GM13977 (cell line): ENCODE measurements at places on chromosomes 2 and 18.

GRCh38 chr2:190947141-190947540 is 66.5 kb downstream of the GLS start:
- DNase-seq = no peak

DNA sequence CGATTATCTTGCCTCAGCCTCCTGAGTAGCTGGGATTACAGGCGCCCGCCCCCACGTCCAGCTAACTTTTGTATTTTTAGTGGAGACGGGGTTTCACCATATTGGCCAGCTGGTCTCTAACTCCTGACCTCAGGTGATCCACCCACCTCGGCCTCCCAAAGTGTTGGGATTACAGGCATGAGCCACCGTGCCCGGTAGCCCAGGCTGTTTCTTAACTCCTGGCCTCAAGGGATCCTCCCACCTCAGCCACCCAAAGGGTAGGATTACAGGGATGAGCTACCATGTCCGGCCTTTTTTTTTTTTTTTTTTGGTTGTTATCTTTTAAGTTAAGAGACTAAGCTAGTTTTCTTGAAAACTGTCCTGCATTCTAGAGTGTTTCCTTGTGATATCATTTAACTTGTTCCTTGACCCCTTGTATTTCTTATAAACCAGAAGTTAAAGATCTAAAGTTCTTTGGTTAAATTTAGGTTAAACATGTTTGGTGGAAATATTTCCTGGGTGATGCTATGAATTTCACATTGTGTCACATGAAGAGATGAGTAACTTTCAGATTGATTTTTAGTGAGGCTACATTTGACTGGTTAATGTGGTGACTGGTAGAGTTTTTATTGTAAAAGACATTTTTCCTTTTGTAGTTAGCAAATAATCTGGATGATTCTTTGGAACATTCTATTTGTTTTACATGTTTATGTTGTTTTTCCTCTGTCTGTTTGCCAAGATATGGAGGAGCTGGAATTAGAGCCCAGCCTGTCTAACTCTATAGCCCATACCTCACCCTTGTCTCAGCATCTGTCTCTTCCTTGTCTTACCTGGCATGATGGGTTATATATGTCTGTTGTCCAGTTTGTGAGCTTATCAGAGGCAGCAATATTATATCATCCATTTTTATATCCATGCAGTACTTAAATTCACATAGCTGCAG is 5.2 kb downstream of the NCAPH start:
- peak; percentile 40 for DNase-seq

DNA sequence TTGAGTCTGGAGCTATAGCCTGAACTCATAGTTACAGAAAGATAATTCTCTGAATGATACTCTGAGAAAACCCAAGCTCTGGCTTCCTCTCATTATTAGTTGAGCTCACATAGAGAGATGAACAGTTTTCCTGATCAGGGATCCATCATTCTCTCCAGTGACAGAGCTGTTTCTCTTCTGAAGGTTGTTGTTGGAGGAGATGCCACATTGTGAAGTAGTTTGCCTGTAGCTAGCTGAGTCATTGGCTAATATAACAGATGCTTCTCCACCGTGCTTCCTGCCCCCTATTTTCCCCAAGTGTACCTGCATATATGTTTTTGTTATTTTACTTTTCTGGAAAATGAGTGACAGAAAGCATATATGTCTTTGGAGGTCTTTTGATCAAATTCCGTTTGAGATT is 64.6 kb downstream of the OSBPL6 start:
- no peak for DNase-seq

DNA sequence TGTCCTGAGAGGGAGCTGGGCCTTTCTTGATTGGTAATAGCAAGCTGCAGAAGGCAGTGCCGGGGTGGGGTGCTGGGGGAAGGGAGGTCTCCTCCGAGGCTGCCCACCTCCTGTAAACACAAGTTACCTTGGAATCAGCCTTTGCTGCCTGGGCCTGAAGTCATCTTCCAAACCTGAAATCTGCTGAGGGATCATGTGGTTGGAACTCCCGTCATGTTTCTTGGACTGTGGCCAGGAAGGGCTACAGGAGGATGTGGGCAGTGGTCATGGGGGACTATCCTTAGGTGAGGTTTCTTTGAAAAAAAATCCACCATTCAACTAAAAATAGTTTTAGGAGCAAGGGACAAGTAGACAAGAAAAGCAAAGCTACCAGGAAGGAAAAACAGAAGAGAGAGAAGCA is 74.2 kb downstream of the CDK15 start:
- no peak for DNase-seq

DNA sequence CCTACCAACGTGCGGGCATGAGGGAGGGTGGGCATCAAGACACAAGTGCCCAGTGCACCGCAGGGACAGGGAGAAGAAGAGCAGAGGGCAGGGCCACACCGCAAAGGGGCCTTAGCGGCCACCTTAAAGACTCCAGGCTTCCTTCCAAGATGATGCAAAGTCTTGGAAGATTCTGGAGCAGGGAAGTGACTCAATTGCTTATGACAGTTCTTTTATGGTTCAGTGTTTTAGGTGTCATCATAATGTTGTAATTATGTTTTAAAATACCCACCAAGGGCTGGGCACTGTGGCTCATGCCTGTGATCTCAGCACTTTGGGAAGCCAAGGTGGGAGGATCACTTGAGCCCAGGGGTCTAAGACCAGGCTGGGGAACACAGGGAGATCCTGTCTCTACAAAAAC is 44.5 kb upstream of the SEMA4C start:
- no peak for DNase-seq

- DNase-seq = no peak
These were observed 112.1 kb downstream of the GLI2 start for GRCh38 chr2:120847700-120848321.
